ENCODE measurements at places on chromosomes 1 and 21. TPM values are rescaled to one million over a fixed set of nuclear protein-coding genes. Genes with fewer than 3 reads are reported as not detected.

- no peak for DNase-seq
Measured at GRCh38 chr21:44909719-44910118, 11.0 kb downstream of the ITGB2 start.

DNA sequence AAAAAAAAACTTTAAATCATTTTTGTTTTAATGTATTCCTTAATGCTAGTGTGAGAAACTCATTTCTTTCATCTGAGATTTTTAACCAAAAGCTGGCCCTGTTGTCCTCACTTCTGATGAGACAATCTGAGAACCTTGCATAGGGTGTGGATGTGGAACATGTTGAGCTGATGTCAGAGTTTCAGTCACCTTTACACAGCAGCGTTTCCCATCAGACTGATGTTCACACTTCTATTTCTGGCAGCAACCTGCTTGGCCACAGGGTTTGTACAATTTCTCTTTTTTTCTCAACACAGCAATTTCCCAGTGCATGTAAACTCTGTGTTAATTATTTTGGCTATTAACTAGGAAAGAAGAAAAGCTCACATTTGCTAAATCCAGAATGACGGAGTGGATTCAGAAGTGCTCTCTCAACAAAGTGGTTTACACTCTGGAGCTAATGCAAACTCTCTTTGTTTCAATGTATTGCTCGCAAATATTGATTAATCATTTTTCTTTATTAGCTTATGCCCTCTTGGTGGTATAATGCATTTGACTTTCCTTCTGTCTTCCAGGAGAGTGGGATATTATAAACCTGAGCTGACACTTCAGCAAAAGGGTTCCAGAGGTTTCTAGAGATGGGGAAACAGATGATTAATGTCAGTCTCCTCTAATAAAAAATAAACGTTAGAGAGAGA is 70.5 kb upstream of the HSPA13 start:
- DNase-seq: no peak

GRCh38 chr1:43015269-43015668 is 56.6 kb upstream of the SLC2A1 start:
- no peak for DNase-seq

DNA sequence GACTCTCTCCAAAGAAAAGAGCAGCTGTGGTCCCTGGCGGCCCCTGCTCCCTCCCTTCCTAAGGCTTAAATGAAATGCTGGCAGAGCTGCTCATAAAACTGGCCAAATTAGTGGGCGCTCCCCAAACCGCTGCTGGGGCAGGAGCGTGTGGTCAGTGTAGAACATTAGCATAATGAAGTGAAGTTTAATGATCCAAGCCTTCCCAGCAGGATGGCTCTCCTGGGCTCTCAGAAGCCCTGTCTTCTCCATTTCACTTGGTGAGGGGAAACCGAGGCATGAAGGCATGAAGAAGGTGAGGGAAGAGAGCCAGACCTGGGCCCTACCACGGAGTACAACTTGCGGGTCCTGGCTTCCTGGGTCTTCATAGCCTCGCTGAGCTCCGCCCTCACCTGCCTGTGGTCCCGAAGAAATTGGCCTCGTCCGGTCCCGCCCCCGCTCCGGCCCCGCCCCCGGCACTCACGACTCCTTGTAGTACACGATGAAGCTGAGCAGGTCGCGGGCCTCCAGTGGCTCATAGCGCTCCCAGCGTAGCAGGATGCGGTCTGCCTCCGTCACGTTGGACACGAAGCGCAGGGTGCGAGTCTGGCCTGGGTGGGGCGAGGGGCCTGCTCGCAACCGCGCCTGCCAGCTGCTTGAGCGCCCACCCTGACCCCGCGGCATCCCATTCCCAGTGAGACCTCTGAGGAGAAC is 10.3 kb downstream of the INSRR start:
- DNase-seq: no peak

DNA sequence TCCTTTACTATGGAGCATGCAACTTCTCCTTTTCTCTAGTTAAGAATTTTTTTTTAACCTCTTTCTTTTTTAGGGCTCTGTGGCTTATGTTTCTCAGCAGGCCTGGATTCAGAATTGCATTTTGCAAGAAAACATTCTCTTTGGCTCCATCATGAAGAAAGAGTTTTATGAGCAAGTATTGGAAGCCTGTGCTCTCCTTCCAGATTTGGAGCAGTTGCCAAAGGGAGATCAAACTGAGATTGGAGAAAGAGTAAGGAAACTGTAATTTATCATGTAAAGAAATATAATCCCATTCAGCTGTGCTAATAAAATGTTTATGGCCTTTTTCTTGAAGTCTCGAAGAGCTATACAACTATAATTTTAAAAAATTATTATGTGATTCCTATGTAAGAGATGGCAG is 70.1 kb downstream of the HSPA13 start:
- DNase-seq: no peak

DNA sequence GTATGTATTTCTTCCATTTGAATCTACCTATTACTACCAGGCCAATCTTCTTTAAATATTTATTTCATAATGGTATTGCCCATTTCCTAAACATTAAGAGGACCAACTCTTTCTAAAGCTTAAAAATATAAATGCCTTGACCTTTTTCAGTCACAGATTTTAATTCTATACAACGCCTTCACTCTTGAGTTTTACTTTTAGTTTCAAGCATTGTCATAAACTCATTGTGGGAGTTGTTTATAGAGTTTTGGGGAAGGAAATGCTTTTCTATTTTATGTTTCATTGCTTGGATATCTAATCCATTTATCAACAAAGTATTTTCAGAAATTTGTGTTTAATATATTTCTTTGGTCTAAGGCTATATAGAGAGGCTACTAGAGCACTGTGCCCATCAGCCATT is 155.8 kb downstream of the DPYD start:
- DNase-seq: no peak

GRCh38 chr1:23551849-23552248 is 7.5 kb downstream of the ID3 start:
- DNase-seq: peak; percentile 55

- DNase-seq: no peak
Measured at GRCh38 chr1:58781541-58782177, 2.2 kb downstream of the JUN start.

DNA sequence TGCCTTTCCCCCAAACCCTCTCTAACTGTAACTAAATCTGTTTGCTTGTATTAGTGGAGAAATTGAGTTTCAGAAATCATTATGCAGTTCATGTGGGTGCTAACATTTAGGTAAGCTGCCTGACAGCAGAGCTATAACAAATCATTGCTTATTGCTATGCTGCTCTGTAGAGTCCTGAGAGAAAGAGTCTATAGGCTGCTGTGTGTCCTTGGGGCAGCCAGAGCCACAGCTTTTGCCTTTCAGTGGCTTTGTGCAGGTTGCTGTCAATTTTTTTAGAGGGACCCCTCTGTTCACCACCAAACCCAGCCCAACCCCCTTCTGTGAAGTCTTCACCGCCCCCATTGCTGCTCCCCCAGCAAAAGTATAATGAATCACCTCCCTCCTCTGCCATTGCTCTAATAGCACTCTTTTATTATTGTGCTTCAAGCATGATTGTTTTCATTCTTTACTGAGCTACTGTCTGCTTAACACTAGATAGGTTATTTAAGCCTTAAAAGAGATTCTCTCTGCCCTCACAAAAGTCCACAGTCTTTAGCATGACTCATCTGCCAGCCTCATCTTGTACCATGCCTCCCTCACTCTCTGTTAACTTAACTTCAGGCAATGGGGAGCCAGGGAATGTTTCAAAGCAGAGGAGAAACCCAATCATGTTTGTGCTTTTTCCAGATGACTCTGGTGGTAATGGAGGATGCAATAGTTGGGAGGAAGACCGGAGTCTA is 38.6 kb downstream of the DIRAS3 start:
- DNase-seq: no peak

GRCh38 chr1:69252696-69253095 is 315.0 kb upstream of the LRRC7 start:
- no peak for DNase-seq

GRCh38 chr1:64235181-64235580 is 31.8 kb downstream of the UBE2U start:
- DNase-seq: no peak

GRCh38 chr1:38028105-38028591 is 15.6 kb downstream of the UTP11 start:
- DNase-seq: no peak

DNA sequence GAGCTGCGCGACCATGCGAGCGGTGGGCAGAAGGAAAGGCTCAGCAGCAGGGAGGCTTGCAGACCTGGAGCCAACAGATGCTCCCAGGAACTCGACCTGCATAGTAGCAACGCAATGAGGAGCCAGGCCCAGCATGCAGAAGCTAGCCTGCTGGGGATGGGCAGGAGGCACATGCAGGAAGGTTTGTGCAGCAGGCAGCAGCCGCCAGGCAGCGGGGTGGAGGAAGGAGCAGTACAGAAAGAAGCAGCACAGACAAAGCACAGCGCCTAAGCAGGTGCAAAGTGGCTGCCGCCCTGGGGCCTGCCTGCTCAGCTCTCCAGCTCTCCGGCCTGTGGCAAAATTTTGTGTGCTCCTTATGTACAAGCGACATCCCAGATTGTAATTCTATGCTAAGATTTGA is 213.5 kb upstream of the MAP1LC3C start:
- DNase-seq: no peak

- DNase-seq: no peak
Measured at GRCh38 chr1:203700901-203701300, 64.1 kb upstream of the LAX1 start.

- DNase-seq: no peak
Measured at GRCh38 chr1:187788718-187789117, 960.0 kb downstream of the PLA2G4A start.

DNA sequence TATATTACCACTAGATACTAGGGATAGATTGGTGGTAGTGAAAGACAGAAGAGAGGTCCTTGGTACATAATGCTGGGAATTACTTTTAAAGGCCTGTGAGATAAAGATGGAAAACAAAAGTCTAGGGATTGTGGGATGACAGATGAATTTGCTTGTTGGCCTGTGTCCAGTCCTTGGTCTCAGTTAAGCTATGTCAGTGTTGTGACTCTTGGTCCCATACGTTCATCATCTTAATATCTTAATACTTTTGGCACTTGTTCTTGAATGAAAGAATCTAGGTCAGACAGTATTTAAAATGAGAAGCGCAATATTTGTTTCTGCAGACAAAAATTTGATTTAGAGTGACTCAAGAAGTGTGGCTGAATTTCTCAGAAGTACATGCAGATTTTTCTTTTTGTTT is 7.6 kb downstream of the RPL5 start:
- no peak for DNase-seq

GRCh38 chr21:42639646-42640152 is 13.7 kb upstream of the PDE9A start:
- DNase-seq: no peak

GRCh38 chr21:21530680-21531079 is 532.5 kb downstream of the NCAM2 start:
- no peak for DNase-seq

GRCh38 chr21:33122507-33122906 is 52.6 kb downstream of the OLIG1 start:
- no peak for DNase-seq

DNA sequence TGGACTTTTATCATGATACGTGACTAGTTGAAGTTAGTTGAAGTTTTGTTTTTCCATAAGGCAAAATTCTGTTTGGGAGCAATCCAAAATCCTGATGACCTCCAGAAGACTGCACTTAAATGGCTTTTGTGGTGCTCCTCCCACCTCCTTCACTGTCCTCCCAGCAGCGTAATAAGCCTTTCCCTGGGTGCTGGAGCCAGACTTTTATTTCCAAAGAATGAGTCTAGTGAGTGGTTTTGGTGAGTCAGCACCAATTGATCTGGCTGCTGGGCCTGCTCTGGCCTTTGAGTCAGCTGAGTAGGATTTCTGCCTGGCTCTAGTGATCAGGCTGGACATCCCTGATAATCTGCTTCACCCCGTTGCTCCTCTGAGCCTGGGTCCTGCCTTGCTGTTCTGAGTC is 21.7 kb upstream of the KCND3 start:
- DNase-seq: no peak

Gene LCE6A
- not detected for total RNA-seq

Gene OLIG2
- total RNA-seq: not detected

Gene SEMA4A
- total RNA-seq: 46.7 TPM

Gene MAP1LC3C
- 0.67 TPM for total RNA-seq

Gene CLCA1
- not detected for total RNA-seq

Gene IKBKE
- 36.0 TPM for total RNA-seq

Gene CCDC28B
- total RNA-seq: 35.9 TPM

Gene NBPF8
- total RNA-seq: 14.2 TPM

Gene LRRC71
- not detected for total RNA-seq

Gene DCST2
- 3.5 TPM for total RNA-seq

Gene SELENBP1
- not detected for total RNA-seq
